Anterior cingulate cortex (tissue), 58 donors: ENCODE measurements at places on chromosomes 13 and 19.

DNA sequence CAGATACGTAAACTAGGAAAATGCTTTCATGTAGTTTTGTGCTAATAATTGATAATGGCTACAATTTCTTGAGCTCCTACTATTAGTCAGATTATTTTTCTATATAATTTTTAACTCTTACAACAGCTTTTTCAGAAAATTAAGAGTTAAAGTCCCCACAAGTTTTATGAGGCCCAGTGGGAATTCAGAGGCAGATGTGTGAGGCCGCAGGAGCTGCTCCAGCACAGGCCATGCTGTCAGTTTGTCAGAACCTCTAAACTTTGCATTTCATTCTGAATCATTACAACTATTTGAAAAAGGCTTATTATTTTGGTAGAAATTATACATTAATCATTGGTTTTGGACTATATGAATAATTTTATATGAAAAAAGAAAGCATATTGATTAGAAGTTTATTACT is 370.8 kb downstream of the MYO16 start:
- DNase-seq, result no peak

- no peak for DNase-seq
Measured at GRCh38 chr13:48775804-48776203, 122.1 kb downstream of the CYSLTR2 start.

- DNase-seq, result no peak
Measured at GRCh38 chr13:84570831-84571230, 688.6 kb upstream of the SLITRK1 start.

DNA sequence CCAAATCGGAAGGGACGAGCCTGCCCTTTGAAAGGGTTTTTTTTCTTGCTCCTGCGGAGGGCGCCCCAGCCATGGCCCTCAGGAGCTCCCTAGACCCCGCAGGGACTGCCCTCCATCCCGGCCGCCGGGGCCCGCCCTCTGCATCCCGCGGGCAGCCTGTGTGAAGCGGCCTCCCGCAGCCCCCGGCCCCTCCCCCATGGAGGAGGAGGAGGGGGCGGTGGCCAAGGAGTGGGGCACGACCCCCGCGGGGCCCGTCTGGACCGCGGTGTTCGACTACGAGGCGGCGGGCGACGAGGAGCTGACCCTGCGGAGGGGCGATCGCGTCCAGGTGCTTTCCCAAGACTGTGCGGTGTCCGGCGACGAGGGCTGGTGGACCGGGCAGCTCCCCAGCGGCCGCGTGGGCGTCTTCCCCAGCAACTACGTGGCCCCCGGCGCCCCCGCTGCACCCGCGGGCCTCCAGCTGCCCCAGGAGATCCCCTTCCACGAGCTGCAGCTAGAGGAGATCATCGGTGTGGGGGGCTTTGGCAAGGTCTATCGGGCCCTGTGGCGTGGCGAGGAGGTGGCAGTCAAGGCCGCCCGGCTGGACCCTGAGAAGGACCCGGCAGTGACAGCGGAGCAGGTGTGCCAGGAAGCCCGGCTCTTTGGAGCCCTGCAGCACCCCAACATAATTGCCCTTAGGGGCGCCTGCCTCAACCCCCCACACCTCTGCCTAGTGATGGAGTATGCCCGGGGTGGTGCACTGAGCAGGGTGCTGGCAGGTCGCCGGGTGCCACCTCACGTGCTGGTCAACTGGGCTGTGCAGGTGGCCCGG is 815 bp downstream of the MAP3K10 start:
- no peak for DNase-seq

DNA sequence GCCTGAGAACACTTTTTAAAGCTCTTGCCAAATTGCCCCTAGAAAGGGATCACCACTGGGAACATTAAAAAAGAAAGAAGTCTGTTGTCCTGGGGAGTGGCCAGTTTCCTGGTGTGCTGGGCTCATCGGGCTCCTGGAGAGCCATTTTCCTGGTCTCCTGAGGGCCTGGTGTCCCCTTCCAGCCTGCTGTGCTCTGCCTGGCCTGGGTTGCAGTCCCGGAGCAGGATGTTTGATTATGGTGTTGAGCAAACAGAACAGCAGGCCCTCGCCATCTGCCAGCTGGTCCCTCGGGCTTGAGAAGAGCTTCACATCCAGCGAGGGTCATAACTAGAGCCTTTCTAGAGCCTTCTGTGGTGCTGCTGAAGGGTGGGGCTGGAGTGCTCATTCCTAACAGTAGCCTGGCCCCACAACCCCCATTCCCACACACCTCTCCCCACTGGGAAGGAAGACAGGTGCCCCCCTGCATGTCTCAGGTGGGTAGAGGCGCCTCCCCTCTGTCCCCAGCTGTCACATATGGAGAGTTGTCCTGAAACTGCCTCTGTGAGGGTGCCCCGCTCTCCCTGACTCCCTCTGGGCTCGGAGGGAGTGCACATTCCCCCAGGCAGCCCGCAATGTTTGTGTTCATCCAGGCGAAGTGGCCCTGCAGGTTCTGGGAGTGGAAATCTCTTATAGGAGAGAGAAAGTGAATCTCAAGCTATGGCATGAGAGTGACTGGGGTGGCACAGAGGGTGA is 151.1 kb downstream of the SIPA1L3 start:
- DNase-seq, result no peak

DNA sequence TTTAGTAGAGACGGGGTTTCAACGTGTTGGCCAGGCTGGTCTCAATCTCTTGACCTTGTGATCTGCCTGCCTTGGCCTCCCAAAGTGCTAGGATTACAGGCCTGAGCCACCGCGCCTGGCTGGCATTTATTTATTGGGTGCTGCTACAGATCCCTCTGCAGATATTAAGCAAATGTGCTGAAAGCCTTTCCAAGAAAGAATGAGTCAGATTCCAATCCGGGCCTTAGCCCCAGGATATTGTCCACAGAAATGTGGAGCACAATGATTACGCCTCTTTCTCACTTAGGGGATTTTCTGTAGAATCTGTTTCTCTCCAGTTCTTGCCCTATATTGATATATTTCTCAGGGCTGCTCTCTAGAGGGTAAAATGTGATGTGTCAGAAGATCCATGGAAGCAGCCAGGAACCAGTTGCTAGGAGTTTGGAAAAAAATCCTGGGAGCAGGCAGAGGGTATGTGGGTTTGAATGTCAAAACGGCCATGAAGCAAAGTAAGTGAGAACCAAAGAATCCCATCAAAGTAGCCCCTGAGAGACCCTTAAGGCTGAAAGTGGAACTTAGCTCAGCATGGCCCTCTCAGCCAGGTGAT is 24.8 kb upstream of the IGFL4 start:
- no peak for DNase-seq

- DNase-seq, result no peak
Measured at GRCh38 chr19:48858984-48859710, 9.3 kb downstream of the PLEKHA4 start.

- DNase-seq, result no peak
Measured at GRCh38 chr19:52066258-52066863, 17.7 kb upstream of the ZNF432 start.

DNA sequence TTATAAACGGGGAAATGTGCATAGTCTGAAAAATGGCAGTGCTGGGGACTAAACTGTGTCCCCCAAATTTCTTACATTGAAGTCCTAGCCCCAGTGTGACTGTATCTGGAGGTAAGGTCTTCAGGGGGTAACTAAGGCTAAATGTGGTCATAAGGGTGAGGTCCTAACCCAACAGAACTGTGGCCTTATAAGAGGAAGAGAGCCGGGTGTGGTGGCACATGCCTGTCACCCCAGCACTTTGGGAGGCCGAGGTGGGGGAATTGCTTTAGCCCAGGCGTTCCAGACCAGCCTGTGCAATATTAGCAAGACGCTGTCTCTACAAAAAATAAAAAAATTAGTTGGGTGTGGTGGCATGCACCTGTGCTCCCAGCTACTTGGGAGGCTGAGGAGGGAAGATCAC is 17.8 kb downstream of the PROZ start:
- no peak for DNase-seq

DNA sequence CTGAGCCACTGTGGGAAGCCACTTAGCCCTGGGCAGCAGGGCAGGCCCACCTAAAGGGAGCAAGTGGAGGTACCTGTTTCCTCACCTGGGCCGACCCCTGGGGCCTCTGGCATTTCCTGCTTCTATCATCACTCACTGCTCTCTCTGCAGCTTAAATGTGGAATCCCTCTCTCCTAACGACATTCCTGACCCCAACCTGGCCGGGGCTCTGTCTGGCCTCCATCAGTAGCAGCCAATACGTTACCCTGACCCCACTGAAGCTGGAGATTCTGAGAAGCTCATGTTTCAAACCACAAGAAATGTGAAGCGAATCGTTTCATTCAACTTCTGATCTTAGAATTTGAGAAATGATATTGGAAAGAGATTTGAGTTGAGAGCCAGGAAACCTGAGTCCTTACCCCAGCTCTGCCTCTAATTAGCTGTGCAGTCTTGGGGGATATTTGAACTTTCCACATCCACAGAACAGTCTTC is 39.9 kb downstream of the DOCK9 start:
- no peak for DNase-seq

DNA sequence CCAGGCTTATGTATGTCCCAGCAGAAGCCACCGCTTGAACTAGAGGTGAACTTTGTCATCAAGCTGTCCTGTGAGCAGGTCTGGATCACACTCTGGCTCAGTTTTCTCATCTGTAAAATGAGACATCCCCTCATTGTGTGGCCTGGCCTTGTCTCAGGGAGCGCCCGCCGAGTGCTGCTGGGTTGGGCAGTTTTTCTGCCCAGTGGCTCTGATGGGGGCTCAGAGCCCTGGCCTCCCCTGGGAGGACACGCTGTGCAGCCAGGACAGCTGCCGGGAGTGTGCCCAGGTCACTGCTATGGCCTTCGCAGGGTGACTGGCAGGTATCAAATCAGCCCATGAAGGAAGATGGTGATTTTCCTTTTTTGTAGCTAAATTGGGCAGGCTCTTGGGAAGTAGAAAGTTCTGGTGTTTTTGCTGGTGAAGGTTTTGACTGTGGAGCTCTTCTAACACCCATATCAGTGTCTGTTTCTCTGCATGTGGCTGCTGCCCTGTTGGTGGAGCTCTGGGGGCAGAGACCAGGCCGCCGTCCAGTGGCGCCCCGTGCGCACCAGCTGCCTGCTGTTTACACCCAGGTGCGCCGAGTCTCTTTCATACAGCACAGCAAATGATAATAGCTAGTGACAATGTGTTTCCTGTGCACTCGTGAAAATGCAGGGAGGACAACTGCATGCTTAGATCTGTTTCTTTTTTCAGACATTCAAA is 40.8 kb downstream of the SLC7A9 start:
- DNase-seq, result no peak

- DNase-seq, result no peak
Measured at GRCh38 chr19:15812060-15812722, 3.3 kb downstream of the OR10H1 start.

DNA sequence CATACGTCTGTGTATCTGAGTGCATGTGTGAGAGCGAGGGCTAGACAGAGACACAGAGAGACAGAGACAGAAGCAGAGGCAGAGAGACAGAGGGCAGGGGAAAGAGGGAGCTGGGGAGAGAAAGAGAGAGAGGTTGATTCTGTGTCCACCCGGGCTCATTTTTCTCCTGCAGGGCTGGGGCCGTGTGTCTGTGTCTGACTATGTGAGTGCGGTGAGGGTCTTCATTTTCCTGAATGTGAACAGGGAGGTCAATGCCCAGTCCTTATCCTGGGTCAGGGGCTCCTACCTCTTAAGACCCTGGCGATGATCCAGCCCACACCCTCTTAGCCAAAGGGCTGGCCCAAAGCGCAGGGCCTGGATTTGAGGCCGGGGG is 17.7 kb downstream of the LRRC4B start:
- DNase-seq, result no peak

- no peak for DNase-seq
Measured at GRCh38 chr19:18308948-18309325, 13.9 kb downstream of the LSM4 start.

DNA sequence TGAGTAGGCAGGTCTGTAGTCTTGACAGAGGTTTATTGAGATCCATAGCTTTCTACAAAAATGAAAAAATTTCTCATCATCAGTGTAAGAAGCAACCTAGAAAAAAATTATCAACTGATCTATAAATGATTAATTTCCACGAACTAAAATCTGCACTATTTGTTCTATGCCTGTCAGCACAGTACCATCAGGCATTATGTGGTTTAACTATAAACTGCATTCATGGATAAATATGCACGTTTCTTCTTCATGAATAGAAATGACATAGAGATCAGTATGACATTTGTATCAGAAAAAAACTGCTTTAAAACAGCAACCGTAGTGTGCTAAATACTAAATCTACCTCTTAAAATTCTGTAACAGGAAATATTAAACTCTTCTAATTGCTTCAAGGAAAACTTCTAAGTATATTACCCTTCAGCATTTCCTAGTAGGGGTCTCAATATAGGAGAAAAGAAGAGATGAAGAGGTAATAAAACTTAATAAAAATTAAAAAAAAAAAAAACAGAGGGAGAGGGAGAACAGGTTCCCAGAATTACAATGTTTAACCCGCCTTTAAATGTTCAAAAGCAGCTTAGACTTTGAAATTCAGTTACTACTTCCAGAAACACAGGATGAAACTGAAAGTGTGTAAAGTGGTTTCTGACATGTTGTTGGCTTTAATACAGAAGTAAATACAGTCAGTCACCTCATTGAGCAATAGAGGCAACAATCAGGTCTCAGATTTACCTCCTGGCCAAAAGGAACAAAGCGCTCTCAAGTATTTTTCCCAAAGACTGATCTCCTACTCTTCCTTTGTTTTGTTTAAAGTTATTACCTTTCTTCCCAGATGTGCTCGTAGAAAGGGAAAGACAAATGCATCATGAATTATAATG is 144.4 kb downstream of the DIAPH3 start:
- no peak for DNase-seq

DNA sequence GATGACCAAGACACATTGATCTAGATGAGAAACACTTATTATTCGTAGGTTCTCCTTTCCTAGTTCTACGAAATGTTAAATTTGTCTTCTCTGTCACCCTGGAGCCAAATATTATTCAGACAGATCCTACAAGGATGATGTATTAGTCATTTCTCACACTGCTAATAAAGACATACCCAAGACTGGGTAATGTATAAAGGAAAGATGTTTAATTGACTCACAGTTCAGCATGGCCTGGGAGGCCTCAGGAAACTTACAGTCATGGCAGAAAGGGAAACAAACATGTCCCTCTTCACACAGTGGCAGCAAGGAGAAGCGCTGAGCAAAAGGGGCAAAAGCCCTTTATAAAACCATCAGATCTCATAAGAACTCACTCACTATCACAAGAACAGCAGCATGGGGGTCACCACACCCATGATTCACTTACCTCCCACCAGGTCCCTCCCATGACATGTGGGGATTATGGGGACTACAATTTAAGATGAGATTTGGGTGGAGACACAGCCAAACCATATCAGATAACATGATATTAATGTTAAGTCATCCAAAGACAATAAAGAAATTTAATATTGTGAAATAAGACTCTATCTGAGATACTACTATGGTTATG is 1248.8 kb upstream of the SLC10A2 start:
- DNase-seq, result no peak

DNA sequence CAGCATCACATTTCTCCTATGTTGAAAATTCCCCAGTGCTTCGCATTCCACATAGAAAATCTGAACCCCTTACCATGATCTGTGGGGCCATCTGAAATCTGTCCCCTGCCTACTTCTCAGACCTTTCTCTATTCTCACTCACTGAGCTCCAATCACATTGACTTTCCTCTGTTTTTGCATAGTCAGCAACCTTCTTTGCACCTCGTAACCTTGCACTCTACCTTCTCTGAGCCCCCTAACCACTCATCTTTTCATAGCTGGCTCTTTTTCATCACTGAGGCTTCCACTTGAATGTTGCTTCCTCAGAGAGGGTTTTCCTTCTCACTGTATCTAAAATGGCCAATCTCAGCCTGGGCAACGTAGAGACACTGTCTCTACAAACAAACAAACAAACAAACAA is 286.3 kb downstream of the GPC5 start:
- DNase-seq, result no peak

GRCh38 chr13:67147342-67148133 is 82.6 kb downstream of the PCDH9 start:
- no peak for DNase-seq
